ENCODE measurements at places on chromosomes 5 and 9. TPM values are rescaled to one million over a fixed set of nuclear protein-coding genes. Genes with fewer than 3 reads are reported as not detected.

- DNase-seq = no peak
Measured at GRCh38 chr9:134445000-134445399, 118.7 kb downstream of the RXRA start.

GRCh38 chr5:142059304-142059940 lies 46.6 kb upstream of the GNPDA1 start:
- DNase-seq = no peak

The RANBP17 gene
- 32.8 TPM for total RNA-seq

The FAT2 gene
- 0.07 TPM for total RNA-seq

DNA sequence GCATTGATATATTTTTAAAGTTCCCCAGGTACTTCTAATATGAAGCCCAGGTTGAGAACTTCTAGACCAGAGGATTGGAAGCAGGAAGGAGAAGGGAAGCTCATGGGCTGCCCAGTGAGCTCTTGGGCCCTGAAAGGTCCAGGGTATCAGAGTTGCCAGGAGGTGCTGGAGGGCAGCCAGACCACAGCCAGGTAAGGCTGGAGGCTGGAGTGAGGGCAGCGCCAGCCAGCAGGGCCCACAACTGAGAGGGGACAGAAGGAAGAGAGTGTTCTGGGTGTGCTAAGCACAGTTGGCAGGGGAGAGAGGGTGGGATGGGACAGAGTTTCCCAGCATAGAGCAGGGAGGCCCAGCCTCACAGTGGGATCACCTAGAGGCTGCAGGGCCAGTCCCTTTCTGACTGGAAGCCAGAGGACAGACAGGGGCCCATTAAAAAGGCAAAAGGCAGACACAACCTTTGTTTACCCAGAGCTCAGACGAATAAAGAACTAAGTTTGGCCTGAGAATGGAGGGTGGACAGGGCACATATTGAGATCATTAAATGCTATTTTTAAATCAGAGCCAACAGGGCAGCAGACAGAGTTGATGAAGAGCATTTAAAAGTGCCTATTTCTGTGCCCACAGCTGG lies 94.9 kb downstream of the PDE8B start:
- no peak for DNase-seq

DNA sequence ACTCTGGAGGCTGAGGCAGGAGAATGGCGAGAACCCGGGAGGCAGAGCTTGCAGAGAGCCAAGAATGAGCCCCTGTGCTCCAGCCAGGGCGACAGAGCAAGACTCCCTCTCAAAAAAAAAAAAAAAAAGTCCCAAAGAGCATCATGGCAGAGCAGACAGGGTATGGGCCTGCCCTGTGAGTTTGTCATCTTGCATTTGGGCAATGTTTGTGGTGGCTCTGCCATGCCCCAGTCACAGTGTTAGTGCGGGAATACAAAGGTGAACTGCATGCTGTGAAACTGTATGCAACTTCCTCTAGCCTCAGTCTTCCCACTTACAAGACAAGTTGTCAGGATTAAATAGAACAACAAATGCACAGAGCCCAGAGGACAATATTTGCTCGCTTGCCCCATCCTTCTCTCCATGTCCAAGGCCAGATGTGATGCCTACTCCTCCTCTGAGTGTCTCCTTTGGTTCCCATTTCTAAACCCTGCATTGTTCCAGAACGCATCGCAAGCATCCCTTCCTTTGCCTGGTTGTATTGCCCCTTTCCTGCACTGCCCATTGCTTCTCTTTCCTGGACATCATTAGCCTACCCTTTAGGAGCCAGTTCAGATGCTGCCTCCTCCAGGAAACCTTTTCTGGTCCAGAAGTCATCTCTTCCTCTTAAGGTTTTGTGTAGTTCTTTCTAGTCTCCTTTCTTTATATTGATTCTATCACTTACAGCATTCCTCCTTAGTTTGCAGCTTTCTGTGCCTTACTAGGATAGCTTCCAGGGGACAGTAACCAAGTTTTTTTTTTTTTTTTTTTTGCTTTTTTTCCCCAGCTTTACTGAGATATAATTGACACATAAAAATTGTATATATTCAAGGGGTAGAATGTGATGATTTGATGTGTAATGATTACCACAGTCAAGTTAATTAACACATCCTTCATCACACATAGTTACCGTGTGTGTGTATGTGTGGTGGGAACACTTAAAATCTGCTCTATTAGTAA lies 69.0 kb upstream of the TNFAIP8 start:
- DNase-seq = no peak

The CCDC183 gene
- 9.0 TPM for total RNA-seq
